Endothelial cell (in vitro differentiated cells): ENCODE measurements at places on chromosomes 4 and X. TPM values are rescaled to one million over a fixed set of nuclear protein-coding genes. Genes with fewer than 3 reads are reported as not detected.

CXorf66 gene
- total RNA-seq = not detected

TSC22D3 gene
- 68.7 TPM for total RNA-seq

DNA sequence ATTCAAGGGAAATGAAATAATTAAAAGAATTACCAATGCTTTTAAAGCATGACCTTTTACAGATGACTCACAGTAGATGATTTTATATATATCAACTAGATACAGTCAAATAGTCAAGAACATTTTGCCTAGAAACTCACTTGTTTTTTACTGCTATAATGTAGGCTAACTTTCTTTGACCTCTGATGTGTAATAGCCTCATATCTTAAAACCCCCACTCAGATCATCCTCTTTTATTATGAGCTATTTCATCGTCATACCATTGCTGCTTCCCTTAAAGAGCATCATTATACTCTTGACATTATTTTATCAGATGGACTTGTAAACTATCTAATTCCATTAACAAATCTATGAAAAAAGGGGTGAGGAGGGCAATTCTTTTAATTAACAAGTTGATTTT is 355.9 kb upstream of the AGA start:
- DNase-seq = no peak

DNA sequence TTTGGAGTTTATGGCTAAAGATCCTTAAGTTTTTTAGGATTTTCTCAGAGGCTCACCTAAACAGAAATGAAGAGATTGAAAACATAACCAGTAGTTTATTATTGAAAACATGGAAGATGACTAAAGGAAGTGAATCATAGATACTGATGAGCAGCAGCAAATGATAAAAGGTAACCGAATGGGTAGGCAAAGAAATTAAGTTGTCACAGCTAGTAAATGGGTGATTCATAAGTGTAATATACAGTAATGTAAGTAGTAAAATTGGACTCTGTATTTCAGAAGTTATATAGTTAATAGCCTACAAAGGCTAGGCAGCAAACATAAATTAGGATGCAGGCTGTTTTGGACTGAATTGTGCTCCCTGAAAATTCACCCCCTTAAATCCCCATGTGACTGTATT is 59.0 kb upstream of the ADGRA3 start:
- DNase-seq = no peak

DNA sequence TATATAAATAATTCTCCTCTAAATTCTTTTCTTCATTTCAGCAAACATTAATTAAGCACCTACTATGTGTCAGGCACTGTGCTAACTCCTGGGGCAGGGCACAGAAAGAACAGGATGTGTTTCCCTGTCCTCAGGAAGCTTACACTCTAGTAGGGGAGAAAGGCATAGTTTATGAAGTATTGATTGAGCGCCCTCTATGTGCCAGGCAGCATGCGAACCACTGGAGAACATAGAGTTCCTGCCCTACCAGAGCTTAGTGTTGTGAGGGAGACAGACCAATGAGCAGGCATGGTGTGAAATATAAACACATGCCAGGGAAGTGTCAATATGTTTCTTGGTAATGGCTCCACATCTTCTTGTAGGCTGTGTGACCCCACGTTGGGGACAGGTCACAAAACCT is 3.7 kb downstream of the ADGRG4 start:
- DNase-seq = no peak
